ENCODE measurements at places on chromosomes 4 and X.
A peak's percentile ranks its signal among the peaks of the same experiment; 100 is the strongest.

DNA sequence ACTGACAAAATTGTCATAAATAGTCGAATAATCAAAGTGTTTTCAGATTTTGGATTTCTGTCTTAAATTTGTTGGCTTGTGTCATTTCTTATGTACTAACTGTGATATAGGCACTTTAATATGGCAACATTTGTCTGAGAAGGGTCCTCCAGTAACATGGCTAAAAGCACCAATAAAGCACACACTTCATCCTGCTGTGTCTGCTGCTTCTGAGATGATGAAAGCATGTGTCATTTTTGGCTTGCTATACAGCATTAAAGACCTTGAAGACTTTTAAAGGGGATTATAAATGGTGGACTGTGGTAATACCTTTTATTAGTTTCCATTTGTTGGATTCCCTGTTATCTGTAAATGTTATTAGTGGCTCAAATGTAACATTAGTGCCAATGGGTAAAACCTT, 551.8 kb upstream of the GRID2 start:
- no peak for DNase-seq

DNA sequence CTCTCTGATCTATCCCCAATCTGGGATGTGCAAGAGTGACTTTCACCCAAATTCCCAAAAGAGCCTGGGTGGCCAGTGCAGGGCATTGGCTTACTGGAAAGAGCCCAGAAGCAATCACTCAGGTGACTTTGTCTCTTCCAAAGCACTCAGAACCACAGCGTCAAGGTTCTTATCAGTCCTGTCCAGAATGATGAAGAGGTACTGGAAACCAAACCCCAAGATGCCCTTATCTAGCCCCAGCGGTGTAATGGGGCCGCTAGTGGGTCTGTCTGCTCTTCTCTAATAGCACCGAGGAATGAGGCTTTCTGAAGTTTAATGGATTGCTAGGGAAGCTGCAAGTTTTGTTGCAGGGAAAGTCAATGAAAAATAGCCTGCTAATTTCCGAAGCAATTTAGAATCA, 21.6 kb downstream of the CLNK start:
- DNase-seq = no peak

DNA sequence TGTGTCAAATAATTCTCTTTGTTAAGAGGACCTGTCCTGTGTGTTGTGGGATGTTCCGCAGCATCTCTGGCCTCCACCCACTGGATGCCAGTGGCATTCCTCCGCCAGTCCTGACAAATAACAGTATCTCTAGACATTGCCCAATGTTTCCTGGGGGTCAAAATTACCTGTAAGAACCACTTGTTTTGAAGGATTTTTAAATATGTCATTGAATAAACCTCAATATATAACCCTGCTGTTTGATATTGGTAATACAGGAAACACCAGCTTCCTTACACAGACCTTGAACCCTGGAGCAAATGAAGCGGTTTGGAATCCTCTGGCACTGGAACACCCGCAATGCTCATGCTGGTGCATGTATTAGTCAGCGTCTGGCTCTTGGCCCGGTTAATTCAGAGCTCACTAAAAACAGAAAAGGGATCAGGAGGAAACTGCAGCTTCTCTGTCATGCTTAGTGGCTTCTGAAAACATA, 101.3 kb downstream of the TBL1X start:
- DNase-seq = peak; percentile 2

DNA sequence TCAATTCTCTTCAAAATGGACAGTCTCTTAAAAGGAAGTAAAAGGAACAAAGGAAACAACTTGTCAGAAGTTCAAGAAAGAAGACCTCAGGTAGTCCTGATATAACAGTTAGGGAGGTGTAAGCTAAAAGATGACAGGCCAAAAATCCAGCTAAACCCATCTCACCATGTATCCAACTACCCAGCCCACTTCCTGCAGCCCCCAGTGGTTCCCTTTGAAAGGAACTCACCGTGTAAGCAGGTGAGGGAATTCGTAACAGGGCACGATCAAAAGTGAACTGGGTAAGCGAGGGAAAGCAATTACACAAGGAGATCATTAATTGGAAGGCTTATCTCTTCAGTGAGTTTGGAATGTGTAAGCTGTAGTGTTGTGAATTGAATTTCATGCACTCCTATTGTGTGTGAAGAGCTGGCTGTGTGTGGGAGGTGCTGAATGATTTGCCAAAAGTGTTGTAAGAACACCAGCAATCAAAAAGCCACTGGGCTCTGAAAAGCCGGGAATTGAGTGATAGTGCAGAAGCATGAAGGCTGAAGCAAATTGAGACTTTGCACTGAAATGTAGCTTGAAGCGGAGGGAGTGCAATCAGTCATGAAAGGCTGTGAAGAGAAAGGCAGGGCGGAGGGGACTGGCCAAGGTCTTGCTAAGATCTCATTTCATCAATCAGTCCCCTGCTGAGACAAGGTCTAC, 914.2 kb upstream of the LCORL start:
- DNase-seq = no peak

DNA sequence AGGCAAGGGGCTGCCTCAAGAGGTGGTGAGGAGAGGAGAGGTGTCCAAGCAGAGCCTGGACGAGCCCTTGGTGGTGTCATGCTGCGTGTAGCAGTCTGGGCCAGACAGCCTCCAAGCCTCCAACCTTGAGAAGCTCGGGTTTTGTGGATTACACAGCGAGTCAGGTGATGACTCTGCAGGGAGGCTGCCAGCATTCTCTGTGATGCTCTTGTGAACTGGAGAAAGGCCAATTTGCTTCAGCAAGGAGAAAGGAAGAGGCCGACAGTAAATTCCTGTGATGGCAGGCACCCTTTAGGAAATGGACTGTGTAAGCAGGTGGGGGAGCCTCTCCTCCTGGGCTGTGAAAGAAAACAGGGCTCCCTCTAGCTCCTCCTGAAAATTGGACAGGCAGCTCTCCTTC, 36.0 kb upstream of the CD99L2 start:
- no peak for DNase-seq

DNA sequence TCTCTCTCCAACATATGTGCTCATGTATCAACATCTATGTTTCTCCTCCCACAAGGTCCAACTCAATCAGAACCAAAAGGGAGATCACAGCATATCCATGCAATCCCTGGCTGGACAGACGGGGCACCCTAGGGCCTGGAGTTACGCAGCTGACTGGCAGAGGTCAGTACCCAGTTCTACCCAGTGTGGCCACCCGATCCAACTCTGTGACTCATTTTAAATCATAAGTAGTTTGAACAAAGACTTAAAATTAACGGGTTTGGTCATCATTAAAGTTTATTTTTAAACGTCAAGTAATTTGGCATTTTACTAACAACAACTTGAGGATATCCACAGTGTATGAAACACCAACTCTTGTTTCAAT, 59.5 kb downstream of the APBB2 start:
- no peak for DNase-seq

DNA sequence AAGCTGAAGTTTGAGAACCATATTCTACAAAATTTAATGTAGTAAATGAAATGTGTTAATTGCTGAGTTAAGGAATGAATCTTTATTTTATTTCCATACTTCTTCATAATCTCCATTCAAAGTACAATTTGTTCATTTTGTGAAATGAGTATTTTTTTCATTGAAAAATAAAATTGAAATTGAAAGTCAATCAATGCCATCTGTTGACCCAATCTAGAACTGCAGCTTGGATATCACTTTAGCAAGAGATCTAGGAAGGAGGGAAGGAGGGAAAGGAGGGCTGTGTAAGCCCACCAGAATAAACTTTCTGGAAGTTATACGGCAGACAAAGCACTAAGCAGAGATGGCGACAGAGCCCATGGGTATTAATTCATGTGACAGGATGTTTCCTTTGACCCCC, 128.4 kb downstream of the ZMAT1 start:
- DNase-seq = no peak

- DNase-seq = peak; percentile 6
Measured at GRCh38 chrX:153469811-153470410, 465 bp downstream of the HAUS7 start.

DNA sequence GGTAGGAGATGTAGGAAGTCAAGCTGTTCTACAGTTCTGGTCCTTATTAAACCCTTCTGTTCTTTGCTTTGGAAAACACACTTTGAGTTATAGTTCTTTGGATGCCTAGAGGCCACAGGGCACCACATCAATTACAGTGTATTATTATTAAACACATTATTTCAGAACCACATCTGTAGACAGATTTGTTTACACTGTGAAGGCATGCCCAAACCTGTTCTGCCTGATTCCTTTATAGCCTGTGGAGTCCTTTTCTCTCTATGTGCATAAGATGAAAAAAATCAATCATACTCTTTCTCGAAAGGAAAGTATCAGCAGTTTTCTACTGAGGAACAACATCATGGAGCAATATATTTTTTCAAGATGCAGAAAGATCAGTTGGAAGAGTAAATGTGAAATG, 371.3 kb upstream of the INTU start:
- no peak for DNase-seq

DNA sequence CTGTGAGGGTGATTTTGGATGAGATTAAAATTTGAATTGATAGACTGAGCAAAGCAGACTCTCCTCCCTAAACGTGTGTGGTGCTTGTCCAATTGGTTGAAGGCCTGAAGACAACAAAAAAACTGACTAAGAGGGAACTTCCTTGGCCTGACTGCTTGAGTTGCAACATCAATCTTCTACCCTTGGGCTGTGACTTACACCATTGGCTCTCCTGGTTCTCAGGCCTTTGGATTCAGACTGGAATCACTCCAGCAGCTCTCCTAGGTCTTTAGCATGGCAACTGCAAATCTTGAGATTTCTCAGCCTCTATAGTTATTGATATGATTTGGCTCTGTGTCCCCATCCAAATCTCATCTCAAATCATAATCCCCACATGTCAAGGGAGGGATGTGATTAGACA, 49.7 kb upstream of the IGFBP7 start:
- DNase-seq = no peak

DNA sequence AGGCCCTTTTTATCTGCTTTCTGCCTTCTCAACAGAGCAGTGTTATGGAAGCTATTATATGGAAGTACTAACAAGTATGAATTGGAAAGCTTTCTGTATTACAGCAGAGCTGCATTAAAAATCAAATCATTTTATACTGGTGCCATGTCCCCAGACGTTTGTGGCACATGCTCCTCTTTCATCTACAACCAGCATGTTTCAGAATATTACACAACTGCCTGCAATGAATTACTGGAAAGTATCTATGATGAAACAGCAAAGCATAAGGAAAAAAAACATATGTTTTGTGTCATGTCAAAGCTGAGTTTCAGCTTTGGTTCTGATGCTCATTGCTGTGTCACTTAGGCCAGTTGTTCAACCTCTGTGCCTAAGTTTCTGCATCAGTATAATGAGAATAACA, 576.8 kb downstream of the GBA3 start:
- no peak for DNase-seq

DNA sequence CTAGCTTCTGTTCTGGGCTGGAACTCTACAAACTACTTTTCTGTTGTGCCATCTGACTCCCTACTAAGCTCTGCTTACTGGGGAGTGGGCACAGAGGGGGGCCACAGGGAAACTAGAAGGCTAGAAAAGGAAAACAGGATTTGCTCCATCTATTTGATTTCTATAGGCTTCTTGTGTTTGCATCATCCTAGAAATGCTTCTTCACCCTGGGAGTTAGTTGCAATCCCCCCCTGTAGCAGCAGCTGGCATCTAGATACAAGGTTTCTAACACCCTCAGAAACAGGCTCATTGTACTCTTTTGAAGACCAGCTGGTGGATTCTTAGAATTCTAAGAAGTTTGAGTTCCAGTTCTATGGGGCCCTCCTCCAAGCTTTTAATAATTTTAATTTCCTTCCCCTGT, 213.4 kb downstream of the TMA16 start:
- no peak for DNase-seq

GRCh38 chr4:76326515-76326914, 20.0 kb downstream of the STBD1 start:
- DNase-seq = no peak

- DNase-seq = no peak
Measured at GRCh38 chr4:25632135-25632534, 23.5 kb upstream of the SLC34A2 start.

DNA sequence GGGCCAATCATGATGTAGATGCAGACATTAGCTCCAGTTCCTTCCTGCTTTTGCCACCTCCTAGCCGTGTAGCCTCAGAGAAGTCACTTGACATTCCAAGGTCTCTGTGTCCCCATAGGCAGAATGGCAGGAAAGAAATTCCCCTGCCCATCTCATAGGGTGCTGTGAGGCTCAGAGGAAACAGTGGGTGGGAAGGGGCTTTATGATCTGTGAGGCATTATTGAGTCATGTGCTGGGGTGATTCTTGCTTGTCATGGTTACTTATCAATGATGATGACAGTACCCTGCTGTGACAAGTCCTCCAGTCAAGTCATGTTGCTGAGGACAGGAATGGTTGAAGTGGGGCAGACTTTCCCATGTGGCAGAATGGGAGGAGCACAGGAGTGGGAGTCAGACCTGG, 63.7 kb downstream of the MSX1 start:
- DNase-seq = no peak

- DNase-seq = no peak
Measured at GRCh38 chr4:41043465-41043864, 170.9 kb downstream of the APBB2 start.

DNA sequence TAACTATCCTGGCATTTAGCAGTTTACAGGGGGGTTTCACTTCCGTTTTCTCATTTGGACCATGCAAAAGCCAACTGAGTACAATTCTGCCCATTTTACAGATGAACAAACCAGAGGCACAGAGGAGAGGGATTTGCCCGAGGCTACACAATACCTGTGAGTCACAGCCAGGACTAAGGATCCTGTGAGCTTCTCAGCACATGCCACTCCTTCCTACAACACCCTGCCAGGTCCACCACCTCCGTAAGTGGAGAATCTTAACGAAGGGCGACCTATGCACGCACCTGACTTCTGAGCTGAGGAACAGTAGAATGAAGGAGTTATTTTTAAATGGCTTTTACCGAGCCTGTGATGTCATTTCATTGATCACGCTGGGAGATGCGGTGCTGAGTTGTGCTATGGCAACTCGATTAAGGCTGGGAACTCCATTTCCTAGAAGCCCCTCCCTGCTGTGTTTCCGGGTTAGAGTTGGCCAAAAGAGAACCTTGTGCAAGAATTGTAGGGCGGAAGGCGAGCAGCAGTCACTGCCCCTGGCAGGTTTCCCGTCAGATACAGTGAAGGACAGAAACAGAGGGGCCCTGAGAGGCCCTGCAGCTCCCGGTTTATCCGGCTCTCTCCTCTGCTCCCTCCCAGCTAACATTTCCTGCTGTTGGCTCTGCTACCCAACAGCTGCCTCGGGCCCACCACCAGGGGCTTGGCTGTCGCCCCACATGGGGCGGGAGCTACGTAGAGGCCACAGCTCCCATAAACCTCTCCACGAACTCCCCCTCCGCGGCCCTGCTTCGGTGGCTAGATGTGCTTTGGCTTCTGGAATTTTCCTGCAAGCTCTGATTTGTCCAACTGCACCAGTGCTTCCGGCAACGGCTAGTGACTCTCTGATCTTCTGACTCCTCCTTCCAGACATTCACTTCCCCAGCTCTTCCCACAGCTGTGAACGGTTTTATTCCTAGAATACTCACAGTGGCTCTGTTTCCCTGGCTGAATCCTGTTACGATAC, 75.1 kb upstream of the USP9X start:
- DNase-seq = peak; percentile 93

GRCh38 chrX:13898083-13898482, 81.2 kb upstream of the GPM6B start:
- no peak for DNase-seq

DNA sequence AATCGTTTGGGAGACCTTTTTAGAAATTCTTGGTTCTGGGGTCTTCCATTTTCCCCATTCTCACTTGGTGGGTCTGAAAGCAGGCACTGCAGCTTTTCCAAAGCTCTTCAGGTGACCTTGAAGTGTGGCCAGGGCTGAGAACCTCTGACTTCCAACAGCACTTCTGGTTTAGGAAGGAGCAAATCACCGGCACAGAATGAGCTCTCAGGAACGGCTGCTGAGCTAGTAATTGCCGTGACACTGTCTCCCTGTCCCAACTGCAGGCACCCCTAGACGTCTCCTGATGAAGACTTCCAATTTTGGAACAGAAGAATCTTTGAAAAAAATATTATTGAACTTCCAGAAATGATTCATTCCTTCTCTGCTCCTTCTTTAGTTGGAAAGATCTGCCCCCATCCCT, 31.3 kb downstream of the CD38 start:
- DNase-seq = no peak
